ENCODE measurements at places on chromosomes 1 and 21.

- DNase-seq: no peak
Measured at GRCh38 chr1:185087746-185088145, 42.4 kb downstream of the RNF2 start.

DNA sequence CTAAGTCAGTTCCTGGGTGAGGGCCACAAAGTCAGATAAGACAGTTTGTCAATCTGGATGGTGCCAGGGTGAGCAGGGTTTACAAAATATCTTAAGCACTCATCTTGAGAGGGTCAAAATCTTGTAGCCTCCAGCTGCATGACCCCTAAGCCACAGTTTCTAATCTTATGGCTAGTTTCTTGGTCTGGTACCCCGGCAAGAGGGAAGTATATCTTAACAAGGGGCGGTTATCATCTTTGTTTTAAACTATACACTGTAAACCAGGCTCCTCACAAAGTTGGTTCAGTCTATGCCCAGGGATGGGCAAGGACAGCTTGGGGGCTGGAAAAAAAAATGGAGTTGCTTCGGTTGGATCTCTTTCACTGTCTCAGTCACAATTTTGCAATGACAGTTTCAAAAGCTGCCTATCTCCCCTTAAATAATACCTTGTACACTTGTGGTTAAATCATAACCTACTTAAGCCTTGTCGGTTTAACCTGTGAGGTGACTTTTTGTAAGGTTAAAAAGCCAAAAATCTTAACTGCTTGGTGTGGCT, 7.8 kb upstream of the CD46 start:
- no peak for DNase-seq

DNA sequence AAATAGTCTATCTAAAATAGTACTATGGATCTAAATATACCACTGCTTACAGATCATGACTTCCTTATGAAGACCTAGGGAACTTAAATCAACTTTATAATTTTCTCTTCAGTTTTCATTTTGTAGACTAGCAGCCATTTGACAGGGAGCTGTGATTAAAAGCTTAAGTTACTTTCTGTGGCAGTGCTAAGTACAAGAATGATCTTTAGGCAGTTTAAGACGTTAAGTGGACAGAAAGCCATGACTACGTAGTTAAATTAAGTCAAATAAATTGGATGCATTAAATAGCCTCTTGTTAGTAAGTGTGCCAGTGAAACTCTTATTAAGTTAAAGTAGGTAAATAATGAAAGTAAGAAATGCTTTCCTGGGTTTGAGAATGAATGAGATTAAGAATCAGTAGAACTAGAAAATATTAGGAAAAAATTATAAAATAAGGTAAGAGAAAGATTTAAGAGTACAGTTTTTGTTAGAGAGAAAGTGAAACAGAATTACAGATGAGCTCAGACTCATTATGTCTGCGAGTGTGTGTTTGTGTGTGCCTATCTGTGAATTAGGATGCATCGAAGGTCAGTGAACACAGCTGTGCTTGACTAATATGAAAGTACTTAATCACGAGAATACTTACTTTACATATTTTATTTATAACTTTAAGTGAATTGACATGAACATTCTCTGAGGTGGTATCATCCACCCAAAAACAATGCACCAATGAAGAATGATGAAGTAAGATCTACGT, 336.9 kb downstream of the KCNT2 start:
- DNase-seq: no peak

- peak; percentile 99 for DNase-seq
Measured at GRCh38 chr1:183234660-183235476, 48.8 kb downstream of the LAMC2 start.

DNA sequence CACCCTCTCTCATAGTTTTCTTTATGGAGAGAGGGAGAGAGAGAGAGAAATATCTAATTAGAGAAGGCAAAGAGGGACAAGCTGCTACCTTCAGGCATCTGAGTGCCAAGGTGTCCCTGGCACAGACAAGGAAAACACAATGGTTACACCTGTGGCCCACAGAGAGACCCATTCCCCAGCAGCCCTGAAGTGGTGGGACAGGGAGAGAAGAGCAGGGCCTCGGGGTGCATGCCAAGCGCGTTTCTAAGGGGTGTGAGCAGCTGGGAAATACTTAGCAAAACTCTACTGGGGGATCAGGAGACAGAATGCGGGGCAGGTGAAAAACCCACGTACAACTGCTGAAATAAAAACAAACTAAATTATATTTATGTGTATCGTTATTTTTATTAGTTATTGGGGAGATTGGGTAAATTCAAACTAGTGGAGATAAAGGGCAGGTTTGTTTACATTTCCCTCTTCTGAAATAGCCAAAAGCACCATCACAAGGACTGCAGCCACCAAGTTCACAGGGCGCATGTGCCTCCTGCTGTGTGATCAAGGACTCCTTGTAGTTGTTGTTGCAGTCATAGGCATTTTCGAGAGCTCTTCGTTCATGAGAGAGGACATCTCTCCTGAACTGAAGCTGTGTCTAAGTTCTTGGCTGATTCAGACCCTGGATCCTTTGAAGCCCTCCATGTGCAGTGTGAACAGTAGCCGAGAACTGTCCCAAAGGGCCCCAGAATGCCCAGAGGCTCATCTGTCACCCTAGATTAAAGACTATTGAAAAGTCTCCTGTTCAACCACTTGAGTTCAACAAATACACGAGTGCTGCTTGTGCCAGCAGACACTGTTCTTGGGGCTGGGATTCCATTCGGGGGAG, 737 bp upstream of the SERPINC1 start:
- no peak for DNase-seq

DNA sequence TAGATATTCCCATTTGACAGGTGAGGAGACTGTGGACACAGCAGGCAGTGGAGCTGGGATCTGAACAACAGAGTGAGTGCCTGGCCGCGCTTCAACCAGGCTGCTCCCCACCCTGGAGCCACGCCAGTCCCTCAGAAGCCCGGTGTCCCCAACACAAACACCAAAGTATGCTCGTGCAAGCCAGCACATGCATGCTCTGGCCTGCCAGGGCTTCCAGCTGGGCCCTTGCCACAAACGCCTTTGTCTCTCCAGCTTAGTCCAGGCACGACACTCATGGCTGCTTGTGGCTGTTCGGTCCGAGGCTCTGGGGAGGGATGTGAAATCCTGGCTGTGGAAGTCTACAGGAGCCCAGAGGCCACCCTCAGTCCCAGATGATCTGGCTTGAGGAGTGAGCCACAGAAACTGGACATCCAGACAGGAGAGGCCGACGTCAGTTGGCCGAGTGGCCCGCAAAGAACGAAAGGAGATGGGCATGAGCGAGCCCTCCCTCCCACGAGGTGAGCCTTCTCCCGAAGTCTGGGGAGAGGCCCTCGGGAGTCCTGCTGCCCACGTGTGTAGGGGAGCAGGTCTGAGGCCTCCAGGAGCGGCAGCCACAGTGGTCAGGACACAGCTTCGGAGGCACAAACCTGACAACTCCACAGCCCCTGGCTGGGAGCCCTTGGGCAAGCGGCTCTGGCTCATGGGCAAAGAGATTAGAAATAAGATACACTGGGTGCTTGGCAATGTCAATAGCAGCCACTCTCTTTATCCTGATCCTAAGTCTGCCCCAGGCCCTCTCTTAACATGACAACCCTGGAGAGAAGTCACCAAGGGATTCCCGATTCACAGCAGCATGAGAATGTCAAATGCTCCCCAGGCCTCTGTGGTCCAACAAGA, 117.1 kb upstream of the IFFO2 start:
- DNase-seq: no peak

DNA sequence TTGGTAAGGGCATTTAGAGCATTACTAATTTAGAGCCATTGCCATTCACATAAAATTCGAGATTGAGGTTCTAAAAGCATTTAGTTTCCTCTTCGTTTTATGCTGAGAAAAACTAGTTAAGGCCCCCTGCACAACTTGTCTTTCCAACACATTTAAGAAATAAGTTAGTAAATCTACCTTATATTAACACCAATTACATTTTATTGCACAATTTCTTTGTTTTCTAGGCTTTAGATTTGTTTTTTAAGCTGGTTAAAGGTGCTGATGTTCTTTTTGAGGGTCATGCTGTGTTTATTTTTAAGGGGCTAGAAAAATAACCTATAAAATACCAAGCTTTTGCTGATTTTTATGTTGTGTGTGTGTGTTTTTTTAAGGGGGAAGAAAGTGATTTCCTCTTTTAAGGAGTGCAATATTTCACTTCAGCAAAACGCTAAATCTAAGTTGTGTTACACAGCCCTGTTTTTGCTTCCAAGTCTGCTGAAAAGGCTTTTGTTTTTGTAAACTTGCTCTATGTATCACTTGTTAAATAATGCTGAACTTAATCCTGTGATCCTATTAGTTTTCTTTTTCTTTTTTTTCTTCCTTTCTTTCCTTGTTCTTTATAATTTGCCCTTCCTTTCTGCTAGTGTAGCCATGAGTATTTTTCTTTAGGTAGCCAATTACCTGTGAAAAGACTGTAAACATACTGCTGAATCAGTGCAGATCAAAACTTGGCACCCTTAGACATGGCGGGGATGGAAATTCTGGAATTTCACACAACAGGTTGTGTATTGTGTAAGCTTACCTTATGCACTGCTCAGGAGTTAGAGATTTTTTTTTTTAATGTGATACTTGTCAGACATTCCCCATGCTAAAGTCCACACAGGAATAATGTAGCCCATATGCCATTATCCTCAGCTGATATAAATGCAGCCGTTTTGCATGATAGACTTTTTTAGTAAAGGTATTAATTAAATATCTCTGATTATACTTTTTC, 1.5 kb downstream of the CEPT1 start:
- peak; percentile 7 for DNase-seq

Measured in renal cortical epithelial cell (primary cell).